ENCODE measurements at places on chromosomes 3 and 15.

- no peak for DNase-seq
These were observed 246.0 kb upstream of the NAALADL2 start for GRCh38 chr3:174613173-174613572.

DNA sequence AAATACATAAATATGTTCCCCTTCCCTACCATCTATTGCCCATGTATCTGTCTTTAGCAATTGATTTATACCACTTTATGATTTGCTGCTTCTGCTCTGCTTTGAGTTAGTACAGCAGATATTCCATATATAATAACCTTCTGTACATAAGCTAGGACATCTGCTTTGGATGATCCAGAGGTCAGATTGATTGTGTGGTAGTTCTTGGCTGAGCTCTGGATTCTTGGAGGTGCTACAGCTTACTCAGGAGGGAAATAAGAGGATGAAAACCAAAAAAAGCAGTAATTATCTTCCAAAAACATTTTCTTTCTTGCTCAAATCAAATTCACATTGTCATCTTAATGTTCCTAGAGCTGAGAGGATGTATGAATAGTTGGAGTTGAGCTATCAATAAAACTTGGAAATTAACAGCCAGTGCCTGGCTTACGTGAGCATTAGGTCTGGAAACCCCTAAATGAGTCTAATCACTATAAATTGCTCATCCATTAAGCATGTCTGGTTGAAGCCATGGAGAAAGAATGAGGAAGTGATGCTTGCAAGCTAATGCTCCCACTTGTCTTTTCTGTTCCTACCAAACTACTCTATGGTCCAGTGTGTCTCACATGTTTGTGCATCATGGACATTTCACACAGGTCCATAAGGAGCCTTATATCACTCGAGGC is 36.3 kb upstream of the TMEM42 start:
- no peak for DNase-seq

DNA sequence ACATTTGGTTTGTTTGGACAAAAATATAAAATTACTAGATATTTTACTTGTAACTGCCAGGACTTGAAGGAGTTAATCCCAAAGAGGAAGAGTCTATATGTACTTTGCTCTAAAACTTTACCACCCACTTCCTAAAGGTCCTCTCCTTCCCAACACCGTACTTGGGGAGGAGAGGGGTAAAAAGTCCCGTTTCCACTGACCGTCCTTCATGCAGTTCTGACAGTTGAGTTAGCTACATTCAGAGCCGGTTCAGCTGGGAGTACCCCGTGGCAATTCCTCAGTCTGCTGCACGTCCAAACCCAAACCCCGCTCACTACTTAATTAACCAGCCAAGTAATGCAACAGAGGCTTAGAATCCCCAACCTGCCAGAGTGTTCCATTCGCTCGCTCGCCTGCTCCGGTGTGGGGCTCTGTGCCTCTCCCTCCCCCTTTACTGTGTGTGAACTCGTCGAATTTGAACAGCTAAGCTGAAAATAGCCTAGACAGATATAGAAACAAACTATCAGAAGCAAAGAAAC is 519.7 kb downstream of the FOXP1 start:
- DNase-seq: peak; percentile 45

DNA sequence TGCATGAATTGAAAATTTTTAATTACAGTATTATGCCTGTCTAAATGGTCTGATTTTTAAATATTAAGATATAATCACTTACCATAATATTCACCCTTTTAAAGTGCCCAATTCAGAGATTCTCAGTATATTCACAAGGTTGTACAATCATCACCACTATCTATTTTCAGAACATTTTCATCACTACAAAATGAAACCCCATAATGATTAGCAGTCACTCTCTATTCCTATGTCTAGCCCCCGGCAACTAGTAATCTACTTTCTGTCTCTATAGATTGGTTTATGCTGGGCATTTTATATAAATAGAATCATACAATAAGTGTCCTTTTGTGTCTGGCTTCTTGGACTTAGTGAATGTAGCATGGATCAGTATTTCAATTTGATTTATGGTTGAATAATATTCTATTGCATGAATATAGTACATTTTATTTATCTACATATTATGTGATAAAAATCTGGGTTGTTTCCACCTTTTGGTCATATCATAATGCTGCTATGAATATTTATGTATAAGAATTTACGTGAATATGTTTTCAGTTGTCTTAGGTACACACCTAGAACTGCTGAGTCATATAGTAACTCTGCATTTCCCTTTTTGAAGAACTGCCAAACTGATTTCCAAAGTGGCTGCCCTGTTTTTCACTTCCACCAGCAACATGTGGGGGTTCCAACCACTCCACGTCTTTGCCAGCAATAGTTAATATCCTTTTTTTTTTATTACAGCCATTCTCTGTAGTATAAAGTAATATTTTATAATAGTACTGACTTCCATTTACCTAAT is 485.7 kb upstream of the ZNF385D start:
- DNase-seq: peak; percentile 49

DNA sequence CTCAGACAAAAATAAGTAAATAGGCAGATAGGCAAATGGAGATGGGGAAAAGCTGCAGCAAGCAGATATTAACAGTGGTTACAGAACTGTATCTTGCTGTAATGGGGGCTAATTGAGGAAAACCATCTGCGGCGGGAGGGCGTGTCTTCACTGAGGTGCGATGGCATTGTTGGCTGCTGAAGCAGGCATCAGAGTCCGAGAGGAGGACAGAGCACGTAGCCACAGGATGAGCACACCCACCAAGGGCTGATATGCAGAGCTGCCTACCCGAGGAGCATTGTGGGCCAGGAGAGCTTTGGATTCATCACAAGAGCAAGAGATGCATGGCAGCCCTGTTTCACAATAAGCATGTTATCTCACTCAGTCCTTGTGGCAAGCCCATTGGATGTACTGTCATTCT is 30.4 kb downstream of the CHRNA7 start:
- no peak for DNase-seq

DNA sequence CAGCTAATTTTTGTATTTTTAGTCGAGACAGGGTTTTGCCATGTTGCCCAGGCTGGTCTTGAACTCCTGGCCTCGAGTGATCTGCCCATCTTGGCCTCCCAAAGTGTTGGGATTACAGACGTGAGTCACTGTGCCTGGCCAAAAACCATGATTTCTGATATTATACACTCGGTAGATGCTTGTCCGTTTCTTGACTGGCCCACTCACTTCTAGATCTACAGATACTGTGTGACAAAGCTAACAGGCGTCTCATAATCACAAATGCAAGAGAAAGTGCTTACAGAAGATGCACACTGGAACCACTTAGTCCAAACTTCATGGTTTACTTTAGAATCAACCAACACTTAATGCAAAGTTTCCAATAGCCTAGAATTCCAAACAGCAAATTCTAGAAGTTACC is 8.4 kb downstream of the PROK2 start:
- DNase-seq: no peak

GRCh38 chr3:71987089-71987735 is 202.3 kb upstream of the PROK2 start:
- peak; percentile 3 for DNase-seq

GRCh38 chr3:188662795-188663194 is 508.8 kb downstream of the LPP start:
- DNase-seq: no peak

DNA sequence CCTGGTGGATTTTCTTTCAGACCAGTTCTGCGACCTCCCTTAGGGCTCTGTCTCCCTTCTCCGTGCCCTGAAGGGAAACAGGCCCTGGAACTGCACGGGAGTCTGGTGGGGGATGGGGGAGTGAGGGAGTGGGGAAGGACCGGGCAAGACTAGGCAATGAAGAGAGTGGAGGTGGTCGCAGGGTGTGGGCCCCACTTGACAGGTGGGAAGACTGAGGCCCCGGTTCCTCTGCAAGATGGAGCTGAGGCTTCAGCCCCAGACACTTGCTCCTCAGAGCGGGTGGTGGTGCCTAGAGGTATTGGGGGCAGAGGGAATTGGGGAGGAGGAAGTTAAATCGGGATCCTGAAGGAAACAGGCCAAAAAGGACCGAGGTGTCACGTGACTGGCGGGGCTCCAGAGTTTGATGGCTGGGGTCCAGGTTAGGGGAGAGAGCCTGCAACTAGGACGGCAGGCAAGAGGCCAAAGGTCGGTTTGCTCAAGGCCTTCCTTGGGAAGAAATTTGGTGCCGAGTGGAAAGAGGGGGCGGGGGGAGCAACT is 597 bp upstream of the CAMK1 start:
- no peak for DNase-seq

DNA sequence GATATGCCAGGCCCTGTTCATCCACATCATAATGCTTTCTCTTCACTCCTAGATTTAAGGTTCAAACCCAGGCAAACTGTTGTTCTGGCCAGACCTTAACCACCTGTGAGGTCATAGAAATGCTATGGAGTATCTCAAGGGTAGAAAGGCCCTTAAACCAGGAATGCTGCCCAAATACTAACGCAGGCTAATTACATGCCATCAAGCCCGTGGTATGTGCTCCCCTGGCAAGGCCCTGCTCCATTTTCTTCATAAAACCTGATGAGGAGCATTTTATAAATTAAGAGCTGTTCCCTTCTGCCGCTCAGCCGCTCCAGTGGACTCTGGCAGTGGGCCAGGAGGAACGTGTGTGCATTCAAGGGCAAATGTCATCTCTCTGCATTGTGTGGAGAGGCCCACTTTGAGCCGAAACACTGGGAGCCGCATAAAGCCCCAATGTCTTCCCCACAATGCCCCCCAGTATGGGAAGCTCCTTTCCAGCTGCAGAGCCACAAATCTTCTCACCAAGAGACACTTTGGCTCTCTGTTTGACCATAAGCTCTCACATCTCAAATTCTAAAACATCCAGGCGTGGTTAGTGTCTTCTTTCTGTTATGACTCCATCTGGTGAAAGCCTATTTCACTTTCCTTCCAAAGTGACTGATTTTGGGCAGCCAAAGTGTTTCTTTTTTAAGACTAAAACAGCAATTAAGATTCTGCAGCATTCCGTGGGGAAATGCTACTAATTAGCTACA is 210.8 kb upstream of the NR2E3 start:
- DNase-seq: no peak

- DNase-seq: no peak
These were observed 9.6 kb upstream of the ANXA2 start for GRCh38 chr15:60407415-60407805.

DNA sequence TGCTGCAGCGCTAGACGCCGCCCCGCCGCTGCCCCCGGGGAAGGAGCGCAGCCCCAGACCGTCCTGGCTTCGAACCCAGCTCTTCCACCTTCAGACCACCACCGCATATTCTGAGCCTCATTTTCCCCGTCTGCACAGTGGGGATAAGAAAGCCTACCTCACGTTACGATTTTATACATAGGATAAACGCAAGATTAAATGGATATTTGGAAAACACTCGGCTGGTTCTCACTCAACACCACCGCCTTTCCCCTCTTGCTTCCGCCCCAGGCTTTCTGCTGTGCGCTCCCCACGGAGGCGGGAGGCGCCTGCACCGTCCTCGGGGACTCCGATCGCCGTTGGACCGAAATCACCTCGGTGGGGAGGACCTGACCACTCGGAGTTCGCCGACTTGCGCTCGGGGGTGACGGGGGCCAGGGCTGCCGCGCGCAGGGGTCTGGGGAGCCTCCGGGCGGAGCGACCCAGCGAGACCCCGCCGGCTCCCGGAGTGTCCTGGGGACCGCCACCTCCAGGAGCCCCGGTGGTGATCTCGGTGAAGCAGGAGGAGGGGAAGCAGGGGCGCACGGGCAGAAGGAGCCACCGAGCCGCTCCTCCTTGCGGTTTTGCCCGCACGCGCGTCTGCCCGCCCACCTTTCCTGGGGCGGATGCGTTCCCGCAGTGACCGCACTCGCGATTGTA is 4.0 kb downstream of the FBXL22 start:
- peak; percentile 65 for DNase-seq

DNA sequence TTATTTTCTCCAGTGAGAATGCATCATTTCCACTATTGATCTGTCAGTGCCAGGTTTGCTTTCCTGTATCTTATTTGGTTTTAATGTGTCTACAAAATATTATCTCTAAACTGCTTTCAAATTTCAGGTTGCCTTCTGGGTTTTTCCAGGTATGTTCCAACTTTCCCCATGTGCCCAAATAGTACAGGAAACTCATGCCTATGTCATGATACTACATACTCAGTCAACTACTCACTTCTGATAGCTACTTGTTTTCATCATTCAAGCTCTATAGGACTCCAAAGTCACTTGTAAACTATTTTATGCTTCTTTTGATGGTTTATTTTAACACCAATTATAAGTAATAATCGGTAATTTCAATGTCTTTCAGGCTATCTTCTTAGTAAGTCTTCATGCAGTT is 134.8 kb upstream of the TTC14 start:
- DNase-seq: no peak

DNA sequence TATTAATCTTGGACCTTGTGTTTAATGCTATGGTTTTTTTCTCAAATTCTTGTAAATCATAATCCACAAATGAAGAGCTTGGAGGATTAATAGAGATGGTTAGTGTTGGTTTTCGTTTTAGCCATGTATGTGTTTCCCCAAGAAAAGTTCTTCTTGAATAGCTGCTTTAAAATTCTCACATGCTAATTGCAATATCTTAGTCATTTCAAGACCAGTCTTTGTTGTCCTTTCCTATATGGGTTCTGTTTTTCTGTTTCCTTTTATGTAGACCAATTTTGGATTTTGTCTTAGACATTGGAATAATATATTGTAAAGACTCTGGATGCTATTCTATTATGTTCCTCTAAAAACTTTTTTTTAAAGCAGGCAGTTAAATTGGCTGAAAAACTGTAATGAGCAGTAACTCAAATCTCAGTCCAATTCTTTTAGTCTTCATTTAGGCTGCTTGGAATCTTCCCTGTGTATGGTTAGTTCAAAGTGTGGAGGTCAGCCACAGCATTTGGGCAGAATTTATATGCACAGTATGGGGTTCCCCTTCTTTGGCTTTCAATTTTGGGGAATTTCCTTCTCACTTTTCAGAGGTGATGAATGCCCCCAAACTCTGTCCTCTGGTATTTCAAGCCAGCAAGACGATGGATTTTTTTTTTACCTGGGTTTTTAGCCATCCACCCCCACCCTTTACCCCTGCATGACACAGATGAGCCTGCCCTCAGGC is 39.1 kb upstream of the DNAJC13 start:
- DNase-seq: no peak

DNA sequence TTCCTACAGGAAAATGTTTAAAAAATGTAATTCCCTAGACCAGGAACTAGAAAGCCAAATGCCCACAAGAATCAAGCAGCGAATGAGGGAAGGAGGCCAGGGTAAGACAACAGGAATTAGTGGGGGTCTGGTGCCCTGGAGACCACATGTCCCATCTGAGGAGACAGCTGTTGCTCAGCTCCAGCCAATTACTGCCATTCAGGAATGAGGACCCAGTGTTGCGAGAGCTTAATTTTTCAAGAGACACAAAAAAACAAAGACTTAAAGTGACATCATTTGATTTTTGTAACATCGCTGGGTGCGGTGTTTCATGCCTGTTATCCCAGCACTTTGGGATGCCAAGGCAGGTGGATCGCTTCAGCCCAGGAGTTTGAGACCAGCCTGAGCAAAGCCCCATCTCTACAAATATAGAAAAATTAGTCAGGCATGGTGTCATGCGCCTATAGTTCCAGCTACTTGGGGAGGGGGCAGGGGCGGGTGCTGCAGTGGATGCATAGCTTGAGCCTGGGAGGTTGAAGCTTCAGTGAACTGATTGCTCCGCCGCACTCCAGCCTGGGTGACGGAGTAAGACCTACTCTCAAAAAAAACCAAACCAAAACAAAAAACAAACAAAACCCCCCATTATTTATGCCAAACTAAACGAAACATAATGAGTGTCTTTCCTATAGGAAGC is 52.8 kb upstream of the LRIG1 start:
- no peak for DNase-seq
